ENCODE measurements at places on chromosomes 2 and 18.

- DNase-seq = no peak
Measured at GRCh38 chr2:17171446-17172049, 346.7 kb downstream of the RAD51AP2 start.

- no peak for DNase-seq
Measured at GRCh38 chr2:100776445-100776844, 43.5 kb upstream of the NPAS2 start.

GRCh38 chr18:54967786-54968185 lies 8.5 kb upstream of the CCDC68 start:
- no peak for DNase-seq

GRCh38 chr18:32175265-32175664 lies 14.6 kb upstream of the MEP1B start:
- no peak for DNase-seq

- DNase-seq = no peak
Measured at GRCh38 chr2:210158236-210158635, 13.0 kb downstream of the KANSL1L start.

GRCh38 chr2:20544153-20544747 lies 97.4 kb downstream of the RHOB start:
- no peak for DNase-seq

GRCh38 chr2:216873573-216873972 lies 13.7 kb upstream of the TNP1 start:
- no peak for DNase-seq

GRCh38 chr2:172845028-172845630 lies 109.5 kb downstream of the RAPGEF4 start:
- DNase-seq = no peak

- no peak for DNase-seq
Measured at GRCh38 chr2:2238726-2239269, 92.3 kb downstream of the MYT1L start.

DNA sequence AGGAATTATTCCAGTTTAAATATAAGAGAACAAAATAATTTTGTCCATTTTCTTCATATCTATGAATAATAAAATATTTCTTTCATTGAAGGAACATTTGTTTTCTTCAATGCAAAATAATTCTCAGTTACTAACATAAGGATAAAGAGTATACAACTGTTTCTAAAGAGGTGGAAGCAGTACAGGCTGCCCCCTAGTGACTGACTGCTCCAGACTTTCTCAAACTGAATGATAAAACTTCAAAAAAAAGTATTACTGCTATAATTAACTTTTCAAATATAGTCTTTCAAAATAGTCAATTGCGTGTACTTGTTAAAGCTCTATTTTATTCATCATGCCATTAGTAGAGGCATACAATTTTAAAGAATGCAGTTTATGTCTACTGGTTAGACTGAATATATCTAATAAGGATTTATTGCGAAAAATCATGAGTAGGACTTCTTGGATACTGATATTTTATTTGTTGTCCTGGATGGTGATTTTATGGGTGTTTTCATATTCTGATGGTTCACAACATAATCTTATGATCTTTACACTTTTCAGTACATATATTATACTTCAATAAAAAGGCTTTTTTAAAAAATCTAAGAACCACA lies 100.1 kb downstream of the WDPCP start:
- peak; percentile 4 for DNase-seq

GRCh38 chr2:46561731-46562450 lies 82.5 kb downstream of the TMEM247 start:
- no peak for DNase-seq

GRCh38 chr2:144445196-144445595 lies 74.7 kb downstream of the ZEB2 start:
- no peak for DNase-seq

DNA sequence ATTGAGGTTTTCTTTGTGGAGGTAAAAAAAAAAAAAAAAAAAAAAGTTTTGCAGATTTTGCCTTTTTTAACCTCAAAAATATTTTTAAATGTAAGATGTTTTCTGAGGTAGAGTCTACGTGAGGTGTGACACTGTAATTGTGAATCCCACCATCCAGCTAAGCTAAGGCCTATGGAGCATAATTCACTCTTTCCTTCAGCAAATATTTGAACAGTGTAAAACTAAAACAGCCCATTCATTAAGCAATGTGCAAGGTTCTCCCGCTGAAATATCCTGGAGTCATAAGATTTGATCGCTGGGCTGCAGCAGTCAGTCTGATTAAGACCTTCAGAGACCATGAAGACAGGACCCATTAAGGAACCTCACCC lies 105.1 kb downstream of the HNRNPLL start:
- no peak for DNase-seq

GRCh38 chr2:239957681-239958472 lies 67.3 kb downstream of the NDUFA10 start:
- no peak for DNase-seq
